A549 treated with dexamethasone at 1 μM for 4 hours (cell line): ENCODE measurements at places on chromosomes 6 and 20. TPM values are rescaled to one million over a fixed set of nuclear protein-coding genes. Genes with fewer than 3 reads are reported as not detected.

The NHLRC1 gene
- 1.2 to 1.9 TPM (median 1.6 TPM) in 5 replicates for total RNA-seq

The C4B gene
- total RNA-seq: 0.47 to 0.90 TPM (median 0.64 TPM) in 5 replicates

The WFDC10B gene
- not detected in 5 replicates for total RNA-seq

The GJA10 gene
- not detected in 5 replicates for total RNA-seq

The KCNQ2 gene
- 0.61 to 0.74 TPM (median 0.63 TPM) in 5 replicates for total RNA-seq

The ENPP1 gene
- 1.3 to 2.0 TPM (median 1.6 TPM) in 5 replicates for total RNA-seq

The HLA-DQB1 gene
- total RNA-seq: not detected in 5 replicates

The CPXM1 gene
- total RNA-seq: 0.04 TPM in 2 of 5 replicates, not detected in the others

The UBD gene
- total RNA-seq: 0.27 to 0.65 TPM (median 0.61 TPM) in 5 replicates

The ZNF311 gene
- total RNA-seq: 0.14 to 0.18 TPM (median 0.15 TPM) in 5 replicates

The NKX2-2 gene
- not detected in 5 replicates for total RNA-seq

The CALHM4 gene
- not detected in 5 replicates for total RNA-seq

The RIPPLY2 gene
- 0.31 to 0.49 TPM (median 0.39 TPM) in 4 of 5 replicates, not detected in the other for total RNA-seq
